ENCODE measurements at places on chromosomes 16 and 17. TPM values are rescaled to one million over a fixed set of nuclear protein-coding genes. Genes with fewer than 3 reads are reported as not detected.

GRCh38 chr17:56926704-56927103 lies 12.9 kb upstream of the TRIM25 start:
- no peak for DNase-seq

- DNase-seq, result no peak
Observed at GRCh38 chr16:27463741-27464591, 62.0 kb downstream of the IL21R start.

- DNase-seq, result no peak
Observed at GRCh38 chr17:12398441-12399051, 267.1 kb upstream of the MYOCD start.

DNA sequence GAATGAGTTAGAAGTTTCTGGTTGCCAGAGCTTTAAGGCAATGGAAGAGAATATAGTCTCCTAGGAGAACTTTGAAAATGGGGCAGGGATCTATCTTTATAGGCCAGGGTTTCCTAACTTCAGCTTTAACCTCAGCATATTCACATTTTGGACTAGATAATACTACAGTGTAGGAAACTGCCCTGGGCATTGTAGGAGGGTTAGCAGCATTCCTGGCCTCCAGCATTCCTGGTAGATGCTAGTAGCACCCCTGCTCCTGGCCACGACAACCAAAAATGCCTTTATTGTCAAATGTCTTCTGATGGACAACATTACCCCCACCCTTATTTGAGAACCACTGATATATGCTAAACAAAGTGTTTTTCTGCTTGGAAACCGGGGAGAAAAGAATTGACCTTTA lies 27.8 kb upstream of the MYO18A start:
- no peak for DNase-seq

DNA sequence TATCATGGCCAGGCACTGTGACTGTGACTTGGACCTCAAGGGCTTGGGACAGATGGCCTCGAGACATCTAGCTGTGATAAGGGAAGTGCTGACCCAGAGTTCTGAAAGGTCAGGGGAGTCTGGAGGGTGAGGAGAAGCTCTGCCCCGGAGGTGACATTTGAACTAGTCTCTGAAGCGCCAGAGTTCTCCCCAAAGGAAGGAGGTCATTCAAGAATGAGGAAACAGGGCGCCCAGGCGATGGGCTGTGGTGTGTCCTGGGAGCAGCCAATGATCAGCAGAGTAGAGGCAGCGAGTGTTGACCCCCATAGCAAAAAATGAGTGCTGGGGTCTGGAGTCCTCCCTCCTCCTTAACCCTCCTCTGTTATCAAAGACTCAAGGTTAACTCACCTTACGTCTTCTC lies 4.9 kb downstream of the STARD3 start:
- DNase-seq, result no peak

DNA sequence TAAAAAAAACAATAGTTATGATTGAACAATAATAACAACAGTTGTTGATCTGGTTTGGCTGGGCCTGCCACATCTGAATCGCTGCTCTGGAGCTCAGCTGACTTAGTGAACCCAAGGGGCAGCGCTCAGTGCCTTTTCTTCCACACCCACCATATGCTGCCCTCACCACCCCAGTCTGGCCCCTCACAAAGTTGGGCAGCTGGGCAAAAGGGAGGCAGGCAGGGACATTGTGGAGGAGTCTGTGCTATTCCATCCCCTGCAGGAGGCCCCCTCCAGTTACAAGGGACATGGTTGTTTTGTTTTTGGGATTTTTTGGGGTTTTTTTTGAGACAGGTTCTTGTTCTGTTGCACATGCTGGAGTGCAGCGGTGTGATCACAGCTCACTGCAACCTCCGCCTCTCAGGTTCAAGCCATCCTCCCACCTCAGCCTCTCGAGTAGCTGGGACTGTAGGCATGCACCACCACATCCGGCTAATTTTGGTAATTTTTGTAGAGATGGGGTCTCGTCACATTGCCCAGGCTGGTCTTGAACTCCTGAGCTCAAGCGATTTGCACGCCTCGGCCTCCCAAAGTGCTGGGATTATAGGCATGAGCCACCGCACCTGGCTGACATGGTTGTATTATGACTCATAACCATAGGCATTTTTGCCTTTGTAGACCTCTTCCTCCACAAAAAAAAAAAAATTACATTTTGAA lies 8.6 kb upstream of the PECAM1 start:
- DNase-seq, result no peak

DNA sequence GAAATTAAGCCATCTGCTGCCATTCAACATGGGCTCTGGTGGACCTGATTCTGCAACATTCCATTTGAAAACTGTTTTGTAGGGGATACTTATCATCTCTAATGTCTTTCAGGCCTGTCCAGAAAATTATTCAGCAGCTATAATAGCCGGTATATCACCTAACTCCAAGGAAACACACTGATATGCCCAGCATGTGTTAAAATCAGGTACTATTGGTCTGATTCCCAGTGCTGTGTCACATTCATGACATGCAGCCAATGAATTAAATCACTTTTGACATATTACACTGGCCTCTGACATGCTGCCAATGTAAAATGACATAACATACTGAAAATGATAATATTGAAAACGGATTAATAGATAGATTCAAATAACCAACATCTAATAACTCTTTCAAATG lies 60.5 kb upstream of the IRX5 start:
- no peak for DNase-seq

GRCh38 chr17:37168731-37169353 lies 206.9 kb upstream of the C17orf78 start:
- no peak for DNase-seq

DNA sequence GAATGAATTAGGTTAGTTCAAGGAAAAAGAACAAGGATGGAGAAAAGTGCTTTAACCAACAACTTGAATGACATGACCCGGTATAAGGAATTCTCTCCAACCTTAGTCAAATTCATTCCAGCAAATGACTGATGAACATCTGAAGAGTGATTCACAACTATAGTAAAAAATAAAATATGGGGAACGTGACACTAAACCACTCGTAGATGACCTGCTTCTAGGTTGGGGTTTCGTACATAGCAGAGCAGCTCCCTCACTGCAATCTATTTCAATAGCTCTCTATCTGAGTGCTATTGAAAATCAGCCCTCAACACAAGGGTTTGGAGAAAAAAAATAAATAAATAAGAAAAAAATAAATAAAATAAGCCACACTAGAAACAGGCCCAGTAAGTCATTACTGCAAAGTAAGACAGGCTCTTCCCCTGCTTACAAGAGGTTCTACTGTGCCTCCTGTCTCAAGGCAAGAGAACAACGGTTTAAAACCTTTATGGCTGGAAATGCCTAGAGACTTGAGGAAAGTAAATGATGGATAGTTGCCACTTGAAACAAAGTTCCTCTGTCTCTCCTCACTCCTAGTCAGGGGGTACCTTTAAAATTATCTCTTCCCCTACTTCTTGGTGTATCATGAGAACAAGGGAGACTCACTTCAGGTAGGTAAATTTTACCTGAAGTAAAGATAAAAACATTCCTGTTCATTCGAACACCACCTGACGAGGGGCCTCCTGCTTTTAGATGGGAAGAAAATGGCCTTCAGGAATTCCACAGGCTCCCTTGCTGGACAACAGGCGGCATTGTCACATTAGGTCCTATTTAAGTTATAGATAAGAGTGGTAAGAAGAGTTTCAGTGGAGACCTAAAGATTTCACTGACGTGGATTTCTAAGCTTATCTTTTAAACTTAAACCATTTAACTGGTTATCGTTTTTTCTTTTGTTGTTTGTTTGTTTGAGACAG lies 20.5 kb downstream of the COG7 start:
- DNase-seq, result no peak

GRCh38 chr16:16126896-16127295 lies 96.4 kb downstream of the ABCC6 start:
- no peak for DNase-seq

DNA sequence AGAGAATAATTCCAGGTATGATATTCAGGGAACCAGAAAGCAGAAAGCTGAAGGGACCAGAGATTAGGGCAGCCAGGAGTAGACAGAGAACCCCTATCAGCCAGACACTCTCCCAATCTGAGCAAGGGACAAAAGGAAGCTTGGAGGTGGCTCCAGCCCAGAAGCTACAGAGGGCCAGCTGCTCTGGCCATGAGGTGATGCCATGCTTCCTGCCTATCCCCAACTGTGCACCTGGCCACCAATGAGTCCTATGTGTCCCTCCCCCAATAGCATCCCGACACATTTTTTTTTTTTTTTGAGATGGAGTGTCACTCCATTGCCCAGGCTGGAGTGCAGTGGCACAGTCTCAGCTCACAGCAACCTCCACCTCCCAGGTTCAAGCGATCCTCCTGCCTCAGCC lies 30.0 kb downstream of the NSMCE1 start:
- DNase-seq, result no peak

DNA sequence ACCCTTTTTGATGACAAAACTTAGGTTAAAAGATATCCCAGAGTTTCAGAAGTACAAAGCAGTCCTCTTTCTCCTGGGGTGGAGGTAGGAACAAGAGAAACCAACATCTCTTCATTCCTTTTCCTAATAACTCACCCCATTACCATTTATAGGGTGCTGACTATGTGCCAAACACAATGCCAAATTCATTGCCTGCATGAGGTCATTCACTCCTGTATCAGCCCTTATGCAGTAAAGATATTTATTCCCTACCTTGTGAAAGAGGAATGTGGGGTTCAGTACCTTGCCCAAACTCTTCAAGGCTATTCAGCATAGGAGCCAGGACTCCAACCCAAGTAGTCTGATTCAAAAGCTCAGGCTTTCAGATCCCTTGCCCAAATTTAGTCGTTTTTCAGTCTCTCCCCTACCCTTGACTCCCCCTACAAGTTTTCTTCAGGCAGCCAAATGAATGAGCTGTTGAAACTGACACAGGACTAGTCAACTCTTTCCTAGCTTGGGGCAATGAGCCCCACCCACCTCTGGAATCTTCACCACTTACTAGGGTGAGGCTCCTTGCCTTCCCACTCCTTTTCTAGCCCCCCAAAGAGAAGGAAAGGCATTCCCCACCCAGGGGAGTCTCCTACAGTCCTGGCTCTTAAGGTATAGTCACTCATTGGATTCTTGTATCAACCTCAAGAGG lies 5.9 kb downstream of the KRT14 start:
- DNase-seq, result no peak

DNA sequence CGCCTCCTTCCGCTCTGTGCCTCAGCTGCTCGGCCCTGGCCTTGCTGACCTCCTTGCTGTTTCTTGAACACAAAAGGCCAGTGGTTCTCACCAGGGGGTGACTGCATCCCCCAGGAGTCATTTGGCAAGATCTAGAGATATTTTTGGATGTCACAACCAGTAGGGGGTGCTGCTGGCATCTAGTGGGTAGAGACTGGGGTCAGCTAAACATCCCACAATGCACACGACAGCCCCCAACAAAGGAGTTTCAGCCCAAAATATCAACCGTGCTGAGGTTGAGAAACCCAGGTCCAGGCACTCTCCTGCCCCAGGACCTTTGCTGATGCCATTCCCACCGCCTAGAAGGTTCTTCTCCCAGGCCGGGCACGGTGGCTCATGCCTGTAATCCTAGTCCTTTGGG lies 39.7 kb downstream of the ABCC6 start:
- no peak for DNase-seq

- DNase-seq, result no peak
Observed at GRCh38 chr16:56469748-56470147, 18.4 kb downstream of the OGFOD1 start.

STX4 gene
- total RNA-seq, result 65.8 TPM

C16orf95 gene
- 3.6 TPM for total RNA-seq

UNC13D gene
- total RNA-seq, result 4.3 TPM

PKMYT1 gene
- total RNA-seq, result 2.0 TPM

UMOD gene
- not detected for total RNA-seq

SLC16A11 gene
- 0.23 TPM for total RNA-seq

DHRS7C gene
- total RNA-seq, result 71.2 TPM

CNTD1 gene
- not detected for total RNA-seq
